ENCODE measurements at places on chromosomes 3 and 15.

- no peak for DNase-seq
Measured at GRCh38 chr15:29773816-29774215, 48.5 kb downstream of the TJP1 start.

- DNase-seq: no peak
Measured at GRCh38 chr3:53102601-53103147, 27.6 kb downstream of the RFT1 start.

DNA sequence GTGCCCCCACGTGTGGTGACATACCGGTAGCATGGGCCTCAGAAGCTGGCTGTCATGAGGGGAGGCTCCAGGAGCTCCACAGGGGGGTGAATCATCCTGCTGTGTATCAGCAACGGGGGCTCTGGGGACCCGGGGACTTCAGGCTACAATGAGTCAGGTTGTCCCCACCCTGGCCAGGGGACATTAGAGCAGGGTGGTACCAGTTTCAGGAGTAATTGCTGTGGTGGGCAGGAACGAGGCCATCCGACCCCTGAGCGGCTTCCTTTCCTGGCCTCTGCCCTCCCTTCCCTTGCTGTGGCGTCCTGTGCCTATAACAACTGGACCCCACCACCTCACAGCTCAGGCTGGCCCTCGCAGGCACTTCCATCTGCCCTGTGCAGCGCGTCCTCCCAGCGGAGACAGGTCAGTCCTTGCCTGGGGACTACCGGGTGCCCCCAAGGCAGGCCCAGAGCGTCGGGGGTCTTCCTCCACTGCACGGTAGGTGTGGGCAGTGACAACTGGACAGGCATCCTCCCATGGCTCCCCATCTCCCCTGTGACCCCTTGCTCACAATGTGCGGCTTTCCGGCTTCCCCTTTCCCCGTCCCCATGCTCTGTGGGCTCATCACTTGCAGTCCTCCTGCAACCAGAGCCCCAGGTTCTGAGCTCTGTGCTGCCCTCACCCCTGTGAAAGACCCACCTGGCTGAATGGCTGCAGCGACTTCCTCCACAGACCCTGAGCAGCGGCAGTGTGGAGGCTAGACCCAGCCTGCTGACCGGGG, 57.0 kb downstream of the KLF15 start:
- DNase-seq: no peak

DNA sequence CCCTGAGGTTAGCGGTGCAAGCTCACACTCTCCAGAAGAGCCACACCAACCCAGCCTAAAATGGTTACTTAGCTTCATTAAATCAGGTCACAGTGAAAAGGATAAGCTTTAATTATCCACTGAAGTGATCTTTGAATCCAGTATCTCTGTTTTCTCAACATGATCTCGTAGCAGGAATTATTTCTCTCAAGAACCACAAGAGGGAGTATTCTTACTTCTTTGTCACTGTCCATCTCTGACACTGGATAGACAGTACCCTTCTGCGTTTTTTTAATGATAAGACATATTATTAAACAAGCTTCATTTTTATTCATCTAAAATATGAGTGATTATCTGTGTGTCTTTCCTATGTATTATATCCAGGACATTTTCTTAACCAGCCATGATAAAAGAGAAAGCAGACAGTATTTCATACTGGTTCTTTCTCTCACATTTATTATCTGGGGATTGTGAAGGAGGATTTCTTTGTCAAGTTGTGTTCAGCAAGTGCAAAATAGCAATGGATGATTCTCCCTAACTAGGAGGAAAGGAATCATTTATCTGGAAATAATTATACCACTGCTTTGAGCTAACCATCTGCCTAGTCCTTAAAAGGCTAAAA, 105.4 kb upstream of the CCDC54 start:
- no peak for DNase-seq

DNA sequence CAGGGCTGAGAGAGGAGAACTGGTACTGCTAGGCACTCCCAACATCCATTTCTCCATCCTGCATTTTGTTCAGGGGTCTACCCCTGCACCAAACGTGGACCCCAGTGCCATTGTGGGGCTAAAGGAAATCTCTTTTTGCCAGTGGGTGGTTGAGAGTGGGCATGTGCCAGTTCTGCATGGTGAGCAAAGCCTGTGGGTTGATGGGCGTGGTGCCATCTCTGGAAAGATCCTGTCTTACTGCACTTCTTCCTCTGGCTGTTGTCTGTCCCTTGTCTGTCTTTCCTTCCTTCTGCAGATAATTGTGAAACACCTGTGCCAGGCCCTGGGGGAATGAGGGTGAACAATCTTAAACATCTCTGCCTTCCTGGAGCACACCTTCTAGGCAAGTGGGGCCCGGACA, 1.4 kb upstream of the RARRES1 start:
- no peak for DNase-seq

DNA sequence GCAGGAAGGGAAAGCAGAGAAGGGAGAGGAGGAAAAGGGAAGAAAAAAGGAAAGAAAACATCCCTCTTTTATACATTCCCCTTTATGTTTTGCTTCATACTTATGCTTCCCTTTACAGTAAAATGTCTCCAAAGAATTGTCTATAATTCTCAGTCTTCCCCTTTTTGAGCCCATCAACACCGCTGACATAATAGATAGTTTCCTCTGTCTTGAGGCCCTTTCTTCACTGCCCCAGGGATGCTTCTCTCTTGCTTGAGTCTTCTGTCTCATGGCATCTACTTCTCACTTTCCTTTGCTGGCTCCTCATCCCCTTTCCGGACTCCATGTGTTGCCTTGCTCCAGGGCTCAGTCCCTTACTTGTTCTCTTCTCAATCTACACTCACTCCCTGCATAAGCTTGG, 99.7 kb upstream of the DAZL start:
- no peak for DNase-seq

- no peak for DNase-seq
Measured at GRCh38 chr3:139732729-139733128, 55.0 kb upstream of the NMNAT3 start.

DNA sequence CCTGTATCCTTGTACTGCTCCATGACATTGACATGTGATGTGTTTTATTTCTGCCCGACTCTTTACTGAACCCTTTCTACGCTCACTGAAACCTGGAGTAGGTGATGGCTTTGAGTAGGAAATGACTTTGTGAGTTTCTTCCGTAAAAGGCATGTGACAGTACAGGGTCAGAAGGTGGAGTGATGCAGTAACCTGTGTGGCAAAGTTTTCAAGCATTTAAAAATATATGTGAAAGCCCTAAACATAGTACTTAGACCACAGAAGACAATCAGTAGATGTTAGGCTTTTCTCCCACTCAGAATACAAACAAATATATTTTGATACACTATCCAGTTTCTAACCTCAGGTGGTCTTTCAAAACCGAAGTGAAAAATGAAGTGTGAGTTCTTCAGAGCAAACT, 31.3 kb upstream of the SACM1L start:
- DNase-seq: no peak

DNA sequence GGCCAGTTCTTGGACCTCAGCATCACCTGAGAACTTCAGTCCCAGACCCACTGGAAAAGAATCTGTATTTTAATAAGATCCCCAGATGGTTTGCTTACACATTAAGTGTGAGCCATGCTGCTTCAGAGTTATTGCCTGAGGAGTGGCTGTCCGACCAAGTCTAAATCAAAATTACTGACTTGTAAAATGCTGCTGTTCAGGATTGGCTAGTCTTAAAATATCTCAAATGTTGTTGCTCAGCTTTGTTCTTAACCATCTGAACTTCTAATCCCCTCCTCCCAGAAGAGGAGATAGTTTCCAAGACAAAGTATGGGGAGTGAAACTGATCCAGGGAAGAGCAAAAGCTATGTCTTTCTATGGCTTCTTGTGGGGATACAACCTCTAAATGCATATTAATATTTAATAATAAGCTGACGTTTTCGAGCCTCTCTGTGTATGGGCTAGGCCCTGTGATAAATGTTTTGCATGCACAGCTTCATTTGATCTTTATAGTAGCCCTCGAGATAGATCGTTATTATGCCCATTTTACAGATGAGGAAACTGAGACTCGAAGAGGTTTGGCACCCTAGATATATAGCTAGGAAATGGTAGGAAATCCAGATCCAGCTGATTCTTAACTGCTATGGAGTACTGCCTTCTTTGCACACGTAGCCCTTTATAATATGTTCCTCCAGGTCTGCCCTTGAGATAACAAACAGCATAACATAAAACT, 52.2 kb downstream of the DNASE1L3 start:
- DNase-seq: no peak

- no peak for DNase-seq
Measured at GRCh38 chr3:123088387-123088786, 21.6 kb downstream of the PDIA5 start.

All from hippocampal formation (tissue), 2 donors.